ENCODE measurements at places on chromosomes 6 and 20.

DNA sequence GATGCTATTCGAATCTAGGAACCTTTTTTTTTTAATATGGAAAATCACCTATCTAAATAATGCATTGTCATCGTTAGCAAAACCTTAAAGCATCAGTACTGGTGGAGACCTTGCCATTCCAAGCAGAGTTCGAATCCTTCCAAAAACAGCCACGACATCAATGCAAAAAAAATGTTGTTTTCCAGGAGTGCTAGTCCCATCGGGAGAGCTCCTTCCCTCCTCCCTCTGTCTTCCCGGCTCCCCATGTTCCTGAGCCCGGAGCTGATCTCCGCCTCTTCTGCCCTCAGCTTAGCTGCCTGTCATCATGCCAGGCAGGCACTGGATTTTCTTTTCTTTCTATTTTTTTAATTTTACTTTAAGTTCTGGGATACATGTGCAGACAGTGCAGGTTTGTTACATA is 153.6 kb upstream of the QKI start:
- DNase-seq, result no peak

GRCh38 chr20:25247956-25248785 is at the start of gene PYGB:
Gene PYGB, plus strand, starts transcription at chr20:25248085. Its CDS starts 94 bp downstream, at chr20:25248179.
- DNase-seq, result peak; percentile 63

GRCh38 chr6:44341095-44341890 is 1.2 kb upstream of the SPATS1 start:
- DNase-seq, result no peak

DNA sequence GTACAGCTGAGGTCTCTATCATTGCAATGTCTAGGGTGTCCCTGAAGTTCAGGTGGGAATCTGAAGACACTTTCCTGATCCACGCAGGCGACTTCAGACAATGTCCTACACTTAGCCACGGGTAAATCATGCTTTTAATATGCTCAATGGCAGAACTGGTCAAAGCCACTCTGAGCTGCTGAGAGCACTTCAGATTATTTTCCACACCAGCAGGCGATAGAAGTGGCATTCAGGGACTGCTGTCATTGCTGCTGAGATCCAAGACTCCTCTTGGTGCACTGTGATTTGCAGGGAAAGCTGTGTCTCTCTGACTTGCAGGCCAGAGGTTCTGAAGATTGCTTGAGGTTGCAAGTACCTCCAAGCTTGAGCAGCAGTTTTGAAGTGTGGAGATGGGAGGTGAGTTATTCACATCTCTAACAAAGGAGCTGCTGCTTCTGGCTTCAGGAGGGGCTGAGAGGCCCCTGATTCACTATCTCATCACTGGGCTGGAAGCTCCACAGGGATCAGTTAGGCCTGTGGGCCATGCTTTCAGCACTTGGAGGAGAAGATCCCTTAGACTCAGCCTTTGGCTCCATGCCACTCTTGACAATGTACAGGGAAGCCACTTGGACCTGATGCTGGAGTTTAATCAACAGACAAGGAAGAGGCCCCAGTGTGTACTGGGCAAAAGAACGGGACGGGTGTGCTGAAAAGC is 2.9 kb upstream of the SSTR4 start:
- DNase-seq, result no peak

GRCh38 chr20:63737945-63738686 is 1.5 kb upstream of the SLC2A4RG start:
- DNase-seq, result no peak

GRCh38 chr6:90863043-90863442 is 276.2 kb upstream of the MAP3K7 start:
- no peak for DNase-seq

DNA sequence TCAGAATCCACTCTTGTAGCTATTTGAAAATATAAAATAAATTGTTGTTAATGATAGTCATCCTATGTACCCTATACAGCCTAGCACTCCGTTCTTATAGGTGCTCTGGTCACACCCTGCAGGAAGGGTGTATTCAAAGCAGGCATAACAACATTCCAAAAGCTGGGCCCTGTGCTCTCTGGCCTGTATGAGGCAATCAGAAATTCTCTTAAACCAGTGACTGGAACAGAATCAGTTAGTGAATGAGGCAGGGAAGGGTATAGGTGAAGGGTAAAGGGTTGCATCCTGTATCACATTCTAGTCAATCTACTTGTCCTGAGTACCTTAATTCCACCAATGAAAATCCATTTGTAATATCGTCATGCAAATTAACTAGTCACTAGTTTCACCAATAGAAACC is 154.5 kb upstream of the ZNF217 start:
- no peak for DNase-seq

GRCh38 chr20:37721751-37722150 is 27.9 kb downstream of the CTNNBL1 start:
- DNase-seq, result no peak

DNA sequence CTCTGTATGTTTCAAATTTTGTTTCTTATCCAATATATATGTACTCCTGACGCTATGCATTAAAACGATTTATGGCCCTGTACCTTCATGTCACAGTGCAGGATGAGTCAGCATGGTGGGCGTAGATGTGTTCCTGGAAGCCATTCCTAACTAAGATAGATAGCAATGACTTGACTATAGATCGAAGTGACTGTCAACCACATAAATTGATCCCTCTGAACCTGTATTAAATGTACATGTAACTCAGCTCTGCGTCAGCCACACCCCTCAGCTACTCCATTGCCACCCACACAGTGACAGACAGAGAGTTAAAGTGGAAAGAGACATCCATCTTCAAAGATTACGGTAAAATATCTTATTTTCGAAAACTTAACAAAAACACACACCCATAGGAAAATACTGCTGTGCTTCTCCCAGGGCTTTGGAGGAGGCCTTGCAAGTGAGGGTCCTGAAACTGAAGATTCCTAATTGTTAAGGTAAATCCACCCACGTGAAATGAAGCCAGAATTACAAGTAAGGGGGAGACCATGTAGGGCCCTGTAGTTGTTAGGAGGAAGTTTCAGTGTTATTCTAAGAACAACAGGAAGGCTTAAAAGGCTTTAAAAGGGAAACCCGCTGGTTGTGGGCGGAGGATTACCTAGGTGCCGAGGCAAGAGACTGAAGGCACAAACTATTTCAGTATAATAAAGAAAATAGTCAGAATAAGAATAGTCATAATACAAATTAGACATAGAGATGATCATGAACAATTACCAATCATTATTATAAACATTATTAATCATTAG is 10.3 kb upstream of the RAD21L1 start:
- no peak for DNase-seq

- DNase-seq, result no peak
Observed at GRCh38 chr20:8490076-8490830, 358.2 kb downstream of the PLCB1 start.

DNA sequence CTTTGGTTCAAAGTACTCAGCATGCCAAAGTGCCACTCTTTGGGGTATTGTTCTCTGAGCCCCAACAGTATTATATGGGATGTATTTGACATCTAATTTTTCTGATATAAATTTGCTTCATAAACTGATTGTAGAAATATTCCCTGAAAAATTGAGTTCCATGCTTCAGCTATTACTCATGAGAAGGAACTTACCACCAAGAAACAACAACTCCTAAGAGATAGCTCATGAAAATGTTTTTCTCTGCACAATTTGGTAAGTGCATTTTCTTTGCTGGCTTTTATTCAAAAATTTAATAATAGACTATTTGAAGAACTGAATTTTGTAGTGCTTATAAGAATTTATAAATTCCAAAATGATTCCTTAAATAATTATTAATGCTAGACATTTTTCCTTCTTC is 12.8 kb upstream of the TPD52L1 start:
- DNase-seq, result no peak

DNA sequence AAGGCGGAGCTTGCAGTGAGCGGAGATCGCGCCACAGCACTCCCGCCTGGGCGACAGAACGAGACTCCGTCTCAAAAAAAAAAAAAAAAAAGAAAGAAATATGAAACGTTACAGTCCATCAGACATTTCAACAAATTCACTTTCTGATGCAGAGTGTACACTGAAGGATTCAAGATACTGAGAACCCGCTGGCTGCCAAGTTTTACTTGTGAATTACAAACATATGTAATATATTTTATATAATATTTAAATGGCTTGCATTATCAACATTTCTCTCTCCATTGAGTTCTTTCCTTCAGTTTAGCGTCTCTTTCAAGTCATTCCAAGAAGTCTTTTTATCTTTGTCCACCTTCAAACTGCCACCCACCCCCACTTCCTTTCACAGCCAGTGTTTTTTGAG is 240.9 kb upstream of the RNF217 start:
- DNase-seq, result no peak

- DNase-seq, result no peak
Observed at GRCh38 chr6:41719436-41720261, 15.8 kb downstream of the TFEB start.

GRCh38 chr20:43178080-43178479 is 11.6 kb downstream of the PTPRT start:
- DNase-seq, result no peak

DNA sequence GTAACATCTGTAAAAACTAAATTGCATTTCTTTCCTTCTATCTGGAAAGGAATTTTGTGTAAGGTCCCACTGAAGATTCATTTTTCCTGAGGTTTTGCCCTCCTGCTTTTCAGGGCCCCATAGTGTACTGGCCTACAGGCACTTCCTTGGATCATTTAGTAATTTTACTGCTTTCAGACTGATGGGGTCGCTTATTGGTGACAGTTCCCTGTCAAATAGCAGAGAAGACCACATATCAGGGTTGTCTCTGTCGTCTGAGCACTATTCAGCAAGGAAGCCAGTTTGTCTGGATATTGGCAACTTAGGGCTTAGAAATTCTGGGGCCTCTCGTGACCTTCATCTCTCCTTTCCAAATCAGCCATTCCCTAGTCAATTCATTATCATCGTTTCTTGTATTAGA is 3.5 kb downstream of the GRM1 start:
- DNase-seq, result no peak

DNA sequence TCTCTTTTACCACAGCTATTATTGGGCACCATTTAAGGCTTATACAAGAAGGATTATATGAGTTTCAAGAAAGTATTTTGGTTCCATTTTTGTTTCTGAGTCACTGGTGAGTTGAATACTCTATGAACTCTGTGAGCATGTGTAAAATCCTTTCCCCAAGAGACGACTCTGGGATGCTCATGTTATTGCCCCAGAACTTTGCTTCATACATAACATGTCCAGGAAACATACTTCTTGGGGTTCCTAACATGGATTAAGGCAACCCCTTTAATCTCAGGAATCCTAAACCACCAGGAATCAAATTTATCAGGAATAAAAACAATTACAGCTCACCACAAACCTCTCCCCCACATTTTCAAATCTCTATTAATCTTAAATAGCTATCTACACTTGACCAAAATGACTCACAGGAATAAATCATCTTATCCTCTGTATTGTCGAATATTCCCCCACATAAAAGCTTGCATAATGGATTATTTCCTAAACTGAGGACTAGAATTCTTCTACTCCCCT is 117.5 kb upstream of the COL21A1 start:
- peak; percentile 51 for DNase-seq
